ENCODE measurements at places on chromosomes 16 and 17.

GRCh38 chr17:33858682-33859081 lies 396.4 kb upstream of the CCL2 start:
- DNase-seq, result no peak

GRCh38 chr17:10610884-10611283 lies 46.2 kb downstream of the MYH3 start:
- no peak for DNase-seq

DNA sequence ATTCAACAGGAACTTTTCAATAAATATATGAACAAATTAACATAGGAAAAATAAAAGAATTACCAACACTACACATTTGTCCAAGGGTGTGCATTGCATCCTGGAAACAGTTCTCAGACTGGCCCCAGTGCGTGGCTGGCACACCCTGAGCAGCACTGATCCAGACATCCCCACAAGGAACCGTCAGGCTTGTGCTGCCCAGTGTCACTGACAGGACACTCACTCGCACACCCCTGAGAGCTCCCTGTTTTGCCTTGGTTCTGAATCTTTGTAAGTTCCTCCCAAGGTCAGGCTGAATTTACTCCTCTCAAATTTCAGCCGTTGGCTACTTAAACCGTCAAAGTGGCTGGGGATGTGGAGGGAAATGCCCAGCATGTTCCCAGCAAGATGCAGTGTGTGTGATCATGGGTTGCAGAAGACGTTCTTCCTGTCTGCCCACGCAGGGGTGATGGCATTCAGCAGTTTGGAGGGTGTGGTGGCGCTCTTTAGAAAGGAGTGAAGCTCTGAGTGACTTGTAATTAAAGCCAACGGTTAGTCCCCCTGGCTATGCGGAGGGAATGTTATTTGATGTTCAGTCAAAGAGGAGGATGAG lies 1.7 kb downstream of the MT2A start:
- no peak for DNase-seq

DNA sequence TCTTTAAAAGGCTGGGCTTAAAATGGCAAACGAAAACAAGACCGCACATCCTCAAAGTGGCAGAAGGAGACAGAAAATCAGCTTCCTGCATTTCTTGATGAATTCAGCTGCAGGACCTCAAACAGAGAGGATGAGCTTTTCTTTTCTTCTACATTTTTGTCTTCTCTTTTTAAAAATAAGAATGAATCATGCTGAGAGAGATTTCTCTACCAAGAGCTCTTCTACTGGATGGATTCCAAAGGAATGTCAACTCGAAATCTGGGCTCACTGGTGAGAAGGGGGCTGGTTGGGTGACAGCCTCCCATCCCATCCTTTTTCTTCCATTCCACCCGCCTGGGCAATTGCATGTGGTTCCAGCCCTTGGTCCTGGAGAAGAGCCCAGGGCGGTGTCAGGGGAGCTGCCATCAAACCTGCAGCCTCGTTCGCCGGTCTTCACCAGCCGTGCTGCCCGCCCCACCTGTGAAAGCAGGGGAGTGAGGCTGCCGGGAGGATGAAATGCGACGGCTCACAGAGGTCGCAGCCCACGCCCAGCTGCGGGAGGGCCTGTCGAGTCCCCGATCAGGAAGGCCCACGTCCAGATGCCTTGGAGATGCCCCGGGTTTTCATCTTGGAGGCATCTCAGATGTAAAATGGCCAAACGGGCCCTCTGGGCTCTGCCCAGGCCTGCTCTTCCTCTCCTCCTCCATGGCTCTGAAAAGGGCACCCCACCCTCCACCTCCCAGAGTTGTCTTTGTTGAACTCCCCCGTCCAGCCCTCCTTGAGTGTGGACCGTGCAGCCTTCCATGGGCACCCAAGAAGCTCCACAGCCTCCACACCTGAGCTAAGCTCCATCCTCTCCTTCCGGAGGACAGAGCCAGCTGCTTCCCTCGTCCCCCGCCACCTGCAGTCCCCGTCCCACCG lies 121.9 kb downstream of the FOXL1 start:
- DNase-seq, result no peak

GRCh38 chr17:66830451-66830850 lies 4.5 kb upstream of the CACNG5 start:
- DNase-seq, result no peak

DNA sequence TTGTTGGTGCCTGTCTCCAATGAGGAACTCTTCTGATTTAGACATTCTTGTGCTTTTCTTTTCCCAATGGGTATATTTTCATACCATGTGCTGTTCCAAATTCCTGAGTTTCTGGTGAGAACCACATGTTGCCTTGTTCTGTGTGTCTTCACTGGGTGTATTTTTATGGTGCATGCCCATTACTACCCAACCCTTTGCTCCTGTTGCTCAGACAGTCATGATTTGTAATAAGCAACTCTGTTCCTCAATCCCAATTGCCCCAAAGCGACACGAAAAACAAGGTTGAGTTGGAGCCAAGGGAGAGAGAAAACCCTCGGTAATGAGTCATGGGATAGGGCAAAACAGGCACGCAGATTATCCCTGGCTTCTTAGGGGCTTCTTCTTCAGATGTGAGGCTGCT lies 101.8 kb downstream of the ABCA8 start:
- no peak for DNase-seq

GRCh38 chr17:67035131-67036083 lies 8.9 kb upstream of the CACNG1 start:
- DNase-seq, result no peak

DNA sequence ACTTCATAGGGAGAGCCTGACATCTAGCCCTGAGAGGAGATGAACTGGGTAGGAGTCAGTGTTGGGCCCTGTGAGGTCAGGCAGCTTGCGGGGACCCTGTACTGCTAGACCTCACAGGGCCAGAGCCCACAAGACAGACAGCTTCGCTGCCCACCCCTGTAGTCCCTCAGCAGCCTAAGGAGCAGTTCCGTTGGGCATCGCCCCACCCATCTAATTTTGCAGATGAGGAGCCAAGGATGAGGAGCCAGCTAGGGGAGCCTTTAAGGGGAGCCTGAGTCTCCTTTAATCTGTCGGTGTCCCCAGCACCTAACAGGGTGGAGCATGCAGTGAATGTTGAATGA lies 755 bp upstream of the TUFM start:
- no peak for DNase-seq

- no peak for DNase-seq
Observed at GRCh38 chr17:31835984-31836383, 23.1 kb downstream of the COPRS start.

DNA sequence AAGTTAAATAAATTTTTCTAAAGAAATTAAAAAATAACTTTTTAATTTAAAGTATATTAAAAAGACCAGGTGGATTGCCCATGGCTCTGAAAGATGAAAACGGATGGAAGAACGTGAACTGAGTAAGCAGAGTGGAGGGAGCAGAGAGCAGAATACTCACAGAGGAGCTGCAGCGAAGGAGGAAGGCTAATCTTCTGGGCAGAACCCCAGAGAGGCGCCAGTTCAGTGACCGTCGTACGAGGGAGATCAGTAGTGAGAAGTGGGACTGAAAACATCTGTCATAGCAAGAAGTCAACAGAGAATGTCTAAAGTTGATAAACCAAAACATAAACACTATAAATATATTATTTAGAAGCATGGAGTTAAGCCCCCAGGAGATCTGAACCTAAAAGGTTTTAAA lies 34.9 kb downstream of the UBE2G1 start:
- DNase-seq, result no peak

DNA sequence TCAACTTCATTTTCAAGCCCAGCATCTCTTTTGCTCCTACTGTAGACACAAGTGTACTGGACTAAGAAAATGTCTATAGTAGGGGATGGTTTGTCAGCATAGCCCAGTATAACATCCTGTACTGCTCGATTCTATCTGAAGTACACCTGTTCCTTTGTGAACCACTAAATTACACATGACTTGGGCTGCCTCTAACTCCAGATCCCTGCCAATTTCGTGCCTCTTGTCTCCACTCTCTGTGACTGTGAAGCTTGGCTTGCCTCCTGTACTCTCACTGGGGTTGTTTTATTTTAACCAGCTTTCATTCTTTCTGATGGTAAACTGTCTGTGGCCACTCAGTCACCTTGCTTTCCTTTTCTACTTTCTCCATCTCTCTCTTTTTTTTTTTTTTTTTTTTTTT lies 24.5 kb downstream of the GFOD2 start:
- DNase-seq, result no peak

DNA sequence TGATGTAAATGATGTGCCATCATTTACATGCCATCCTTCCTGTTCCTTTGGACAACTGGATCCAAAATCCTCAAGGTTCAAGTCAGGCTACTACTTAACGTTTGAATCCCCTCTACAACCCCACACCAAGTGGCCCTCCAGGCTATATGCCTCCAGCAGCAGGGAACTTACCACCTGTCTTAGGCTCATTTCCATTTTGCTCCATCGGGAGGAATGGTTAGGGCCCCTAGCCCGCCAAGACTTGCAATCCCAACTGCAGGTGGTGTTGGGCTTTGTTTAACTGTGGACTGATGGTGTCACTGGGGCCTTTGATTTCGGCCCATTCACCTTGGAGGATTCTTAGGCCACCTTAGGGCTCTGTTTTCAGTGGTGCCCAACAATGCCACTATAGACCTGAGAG lies 9.7 kb downstream of the HNF1B start:
- no peak for DNase-seq
